ENCODE measurements at places on chromosomes 6 and 20. TPM values are rescaled to one million over a fixed set of nuclear protein-coding genes. Genes with fewer than 3 reads are reported as not detected.

RNASET2 gene
- total RNA-seq: 28.0 TPM

AGER gene
- total RNA-seq: 0.34 TPM

PKHD1 gene
- total RNA-seq: not detected

KCNK5 gene
- total RNA-seq: under 0.01 TPM

DNAH8 gene
- total RNA-seq: under 0.01 TPM

SLC22A16 gene
- not detected for total RNA-seq

RNF144B gene
- 142 TPM for total RNA-seq

NKX2-4 gene
- not detected for total RNA-seq

C20orf144 gene
- under 0.01 TPM for total RNA-seq

TMC2 gene
- not detected for total RNA-seq

FOXF2 gene
- not detected for total RNA-seq

BPIFA1 gene
- total RNA-seq: 24.0 TPM

NOTCH4 gene
- 0.28 TPM for total RNA-seq

GPLD1 gene
- total RNA-seq: under 0.01 TPM

TMEM151B gene
- 0.07 TPM for total RNA-seq

ASIP gene
- not detected for total RNA-seq

FRK gene
- total RNA-seq: 1.0 TPM
